Left hindlimb (tissue), 1 donor: ENCODE measurements at places on chromosomes 4 and X.

DNA sequence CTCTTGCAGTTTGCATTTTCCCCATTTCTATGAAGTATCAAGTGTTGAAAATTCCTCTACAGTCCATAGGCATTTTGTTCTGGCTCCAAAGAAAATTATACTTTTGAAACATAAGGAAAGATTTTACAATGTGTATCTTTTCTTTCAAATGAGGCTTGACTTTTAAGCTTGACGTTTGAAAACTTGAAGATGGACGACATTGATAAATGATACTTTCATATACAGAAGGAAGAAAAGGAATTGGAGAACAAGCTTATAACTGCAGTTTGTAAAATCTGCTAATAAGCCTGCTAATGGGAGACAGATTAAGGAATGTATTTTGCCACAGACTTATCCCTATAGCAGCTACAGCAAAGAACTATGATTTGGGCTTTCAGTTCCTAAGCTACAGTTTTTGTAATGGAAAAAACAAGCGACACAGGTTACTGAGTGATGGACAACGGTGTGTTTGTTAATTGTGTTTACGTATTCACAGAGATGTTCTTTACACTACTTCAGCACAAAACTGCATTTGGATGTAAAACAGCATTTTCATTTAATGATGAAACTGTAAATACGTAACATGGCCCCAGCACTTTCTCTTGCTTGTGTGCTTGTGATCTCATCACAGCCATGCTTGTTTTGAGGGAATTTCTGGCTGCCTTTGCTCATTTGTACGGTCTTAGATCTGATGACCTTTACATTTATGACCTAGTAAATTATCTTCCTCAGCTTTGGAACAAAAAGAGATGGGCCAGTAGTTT is 83.2 kb upstream of the FAT1 start:
- DNase-seq = no peak

GRCh38 chr4:90081432-90082144 is 45.6 kb upstream of the CCSER1 start:
- DNase-seq = no peak

GRCh38 chrX:35557916-35558315 is 240.2 kb upstream of the MAGEB16 start:
- no peak for DNase-seq

DNA sequence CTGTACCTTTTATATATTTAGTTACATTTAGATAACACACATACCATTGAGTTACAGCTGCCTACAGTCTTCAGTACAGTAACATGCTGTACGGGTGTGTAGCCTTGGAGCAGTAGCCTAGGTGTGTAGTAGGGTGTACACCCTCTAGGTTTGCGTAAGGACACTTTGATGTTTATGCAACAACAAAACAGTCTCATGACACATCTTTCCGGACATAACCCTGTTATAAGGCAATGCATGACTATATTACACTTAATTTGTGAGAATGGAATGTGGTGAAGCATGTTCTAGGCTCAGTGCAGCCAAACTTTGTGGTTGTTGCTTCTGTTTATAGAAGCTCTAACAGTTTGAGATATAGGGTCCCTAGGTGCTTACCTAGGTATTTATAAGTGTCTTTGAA is 65.4 kb downstream of the SPRY1 start:
- DNase-seq = no peak

DNA sequence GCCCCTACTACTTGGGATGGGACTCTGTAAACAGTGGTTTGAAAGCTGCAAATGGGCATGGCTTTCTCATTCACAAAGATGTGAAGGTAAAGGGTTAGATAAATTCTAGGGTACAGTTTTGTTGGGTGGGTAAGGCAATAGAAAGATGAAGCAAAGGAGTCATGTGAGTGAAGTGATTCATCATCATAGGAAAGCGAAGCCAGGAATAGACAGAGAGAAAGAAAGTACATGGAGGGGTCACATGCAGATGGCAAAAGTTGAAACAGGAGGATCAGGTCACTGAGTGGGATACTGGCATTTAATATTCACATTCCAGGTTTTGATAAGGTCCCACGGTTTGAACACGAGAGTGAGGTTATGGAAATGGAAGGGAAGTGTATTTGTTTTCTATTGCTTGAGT is 8.2 kb upstream of the ABCG2 start:
- no peak for DNase-seq

DNA sequence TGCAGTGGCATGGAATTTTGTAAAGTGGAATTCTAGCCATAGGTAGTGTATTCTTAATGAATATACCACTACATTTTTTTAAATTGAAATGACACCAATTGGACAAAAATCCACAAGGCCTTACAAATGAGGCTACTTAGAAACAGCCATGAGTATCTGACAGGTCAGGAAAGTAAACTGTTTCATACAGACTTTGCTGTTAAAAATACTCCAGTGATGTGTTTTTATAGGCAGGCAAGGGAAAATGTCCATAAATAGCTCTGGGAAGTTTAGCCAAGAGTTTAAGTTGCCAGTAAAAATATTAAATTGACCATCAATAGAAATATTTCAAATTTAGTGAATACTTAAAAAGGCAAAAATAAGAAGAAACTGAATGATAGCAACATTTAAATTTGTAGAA is 41.8 kb upstream of the PDLIM5 start:
- no peak for DNase-seq

GRCh38 chrX:132689612-132690563 is 201.1 kb upstream of the MBNL3 start:
- DNase-seq = no peak

DNA sequence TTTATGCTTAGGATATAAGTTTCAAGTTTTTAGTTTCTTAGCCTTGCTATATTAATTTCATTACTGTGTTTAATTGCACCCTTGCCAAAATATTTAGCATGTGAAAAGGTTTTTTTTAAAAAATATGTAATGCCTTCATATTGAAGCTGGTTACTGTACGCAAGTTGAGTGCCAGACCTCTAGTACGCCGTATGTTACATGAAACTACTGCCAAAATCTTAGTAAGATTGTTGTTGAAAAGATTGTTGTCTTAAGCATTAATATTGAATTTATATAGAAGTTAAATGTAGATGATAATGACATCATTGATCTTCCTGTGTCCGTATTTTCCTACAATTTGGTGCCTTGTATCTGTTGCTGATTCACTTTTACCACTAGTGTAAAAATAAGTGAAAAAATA is 37.1 kb downstream of the FAM133A start:
- no peak for DNase-seq

- no peak for DNase-seq
Observed at GRCh38 chrX:136812286-136812685, 31.6 kb upstream of the ARHGEF6 start.

DNA sequence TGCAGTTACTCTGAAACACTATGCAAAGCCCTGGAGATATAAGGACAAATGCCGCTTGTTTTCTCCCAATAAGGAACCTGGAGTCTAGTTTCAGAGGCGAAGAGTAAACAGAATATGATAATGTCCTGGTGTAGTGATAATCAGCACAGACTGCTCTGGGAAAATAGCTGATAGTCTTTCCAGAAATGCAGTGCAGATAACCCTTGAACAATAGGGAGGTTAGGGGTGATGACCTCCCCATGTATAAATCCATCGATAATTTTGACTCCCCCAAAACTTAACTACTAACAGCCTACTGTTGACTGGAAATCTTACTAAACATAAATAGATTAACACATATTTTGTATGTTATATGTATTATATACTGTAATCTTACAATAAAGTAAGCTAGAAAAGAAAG is 1280.9 kb upstream of the TENM3 start:
- no peak for DNase-seq

- peak; percentile 93 for DNase-seq
Observed at GRCh38 chr4:8340781-8341241, 71.3 kb downstream of the HTRA3 start.

GRCh38 chr4:161892951-161893350 is 270.8 kb downstream of the FSTL5 start:
- DNase-seq = no peak

- DNase-seq = peak; percentile 83
Observed at GRCh38 chr4:8269535-8270417, at the start of gene HTRA3. Gene HTRA3, plus strand, starts transcription at chr4:8269754. Its CDS starts 215 bp downstream, at chr4:8269969.

DNA sequence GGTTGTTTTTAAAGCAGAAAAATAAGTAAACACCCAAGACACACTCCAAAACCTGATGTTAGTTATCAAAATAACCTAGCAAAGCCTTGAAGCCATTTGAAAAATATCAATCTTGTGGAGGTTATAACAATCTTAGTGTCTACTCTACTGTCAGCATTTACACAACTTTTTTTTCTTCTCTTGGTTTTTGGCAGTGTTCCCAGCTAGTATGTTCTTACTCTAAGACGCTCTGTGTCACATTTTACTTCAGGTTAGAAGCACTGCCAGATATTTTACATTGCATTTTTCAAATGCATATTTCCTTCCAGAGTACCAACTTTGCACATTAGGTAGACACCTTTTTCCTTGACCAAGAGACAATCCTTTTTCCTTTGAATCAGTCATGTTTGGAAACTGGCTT is 114.0 kb upstream of the INPP4B start:
- no peak for DNase-seq

- DNase-seq = no peak
Observed at GRCh38 chr4:186592445-186592844, 37.1 kb upstream of the MTNR1A start.

DNA sequence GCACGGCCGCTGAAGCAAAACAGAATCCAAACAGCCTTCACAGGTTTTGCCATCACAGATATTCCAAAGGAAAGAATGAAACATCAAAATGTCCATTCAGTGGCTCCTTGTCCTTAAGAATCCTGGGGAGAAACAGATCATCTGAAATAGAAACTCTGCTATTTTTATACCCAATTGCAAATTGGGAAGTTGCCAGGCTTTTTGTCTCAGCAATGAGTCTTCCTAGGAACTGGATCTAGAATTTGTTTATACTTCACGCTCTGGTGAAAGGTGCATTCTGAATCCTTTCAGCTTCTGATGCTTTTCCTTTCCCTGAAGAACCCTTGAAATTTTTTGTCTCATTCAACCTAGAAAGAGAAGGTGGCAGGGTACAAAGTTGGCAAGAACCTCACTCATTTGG is 218.9 kb downstream of the FBXW7 start:
- DNase-seq = no peak
